ENCODE measurements at places on chromosomes 3 and 15. TPM values are rescaled to one million over a fixed set of nuclear protein-coding genes. Genes with fewer than 3 reads are reported as not detected.

The CCDC39 gene
- not detected for total RNA-seq

The CEMIP gene
- not detected for total RNA-seq

- no peaks in the 10 kb centered on the region for H3K4me1 ChIP-seq
- H3K4me3 ChIP-seq = no peak overlapping the region
- H3K36me3 ChIP-seq = no peaks in the 10 kb centered on the region
- no peaks in the 10 kb centered on the region for H3K27me3 ChIP-seq
- DNase-seq = no peak
Observed at GRCh38 chr3:77795013-77795412, 755.1 kb downstream of the ROBO2 start.

DNA sequence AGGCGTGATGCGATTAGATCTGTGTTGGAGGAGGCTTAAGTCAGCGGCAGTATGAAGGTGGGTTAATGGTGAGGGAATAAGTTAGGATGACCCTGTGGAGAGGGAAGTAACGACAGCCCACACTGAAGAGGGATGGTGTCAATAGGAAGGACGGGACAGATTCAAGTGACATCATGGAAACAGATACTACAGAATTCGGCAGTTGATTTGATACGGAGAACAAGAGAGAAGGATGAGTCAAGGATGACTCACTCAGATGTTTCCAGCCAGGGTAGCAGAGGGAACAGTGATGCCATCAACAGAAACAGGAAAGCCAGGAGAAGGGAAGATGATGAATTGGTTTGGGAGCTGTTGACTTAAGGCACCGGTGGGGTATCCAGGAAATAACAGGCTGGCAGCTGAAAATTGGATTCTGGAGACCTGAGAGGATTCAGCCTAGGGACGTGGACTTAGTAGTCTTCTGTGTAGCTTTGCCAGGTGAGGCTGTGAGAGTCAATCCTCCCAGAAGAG is 38.0 kb downstream of the SHC4 start:
- no peak overlapping the region for H3K27ac ChIP-seq
- peaks cover 6% of the 10 kb centered on the region for H3K4me1 ChIP-seq
- peaks cover 5% of the 10 kb centered on the region for H3K27me3 ChIP-seq
- no peak overlapping the region for H3K4me3 ChIP-seq
- peak; percentile 80 for DNase-seq
- H3K36me3 ChIP-seq = no peaks in the 10 kb centered on the region

DNA sequence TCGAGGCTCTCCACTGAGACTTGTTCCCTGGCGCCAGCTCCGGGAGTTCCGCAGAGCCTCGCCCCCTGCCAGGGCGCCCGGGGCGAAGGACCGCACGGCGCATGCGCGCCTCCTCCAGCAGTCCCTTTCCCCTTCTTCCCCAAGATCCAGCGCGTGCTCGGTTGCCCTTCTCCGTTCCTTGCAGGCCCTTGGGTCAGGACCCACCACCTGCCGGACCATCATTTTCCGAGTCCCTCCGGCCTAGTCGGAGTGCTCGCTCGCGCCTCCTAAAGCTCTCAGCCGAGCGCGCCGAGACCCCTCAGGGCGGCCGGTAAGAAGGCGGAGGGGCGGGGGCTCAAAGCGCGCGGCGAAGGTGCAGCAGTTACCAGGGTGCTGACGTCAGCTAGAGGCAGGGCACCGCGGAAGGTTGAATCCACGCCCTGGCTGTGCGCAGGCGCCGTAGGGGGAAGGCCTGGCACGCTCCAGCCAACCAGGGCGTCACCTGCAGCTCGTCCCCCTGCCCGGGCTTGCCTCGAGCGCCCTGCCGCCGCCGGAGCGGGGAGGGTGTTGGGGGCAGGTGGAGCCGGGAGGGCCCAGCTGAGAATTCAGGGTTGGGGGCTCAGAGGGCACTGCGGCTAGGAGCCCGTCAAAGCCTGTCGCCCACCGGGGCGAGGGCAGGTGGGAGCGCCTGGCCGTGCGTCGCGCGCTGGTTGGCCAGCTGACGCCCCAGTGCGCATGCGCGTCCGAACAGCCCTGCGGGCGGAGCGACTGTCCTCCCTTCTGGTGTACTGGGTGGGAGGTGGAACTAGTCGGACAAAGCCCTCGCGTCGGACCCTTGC is at the start of gene TCAIM:
TCAIM (plus strand) TSS at position 757 of the 818 bp plus-strand sequence. CDS start 16,017 bp downstream, outside the sequence.
- peaks cover 12% of the 10 kb centered on the region for H3K4me1 ChIP-seq
- H3K4me3 ChIP-seq = peak within 1 kb of the TSS; percentile 62
- peak within 1 kb of the TSS; percentile 93 for H3K27ac ChIP-seq
- peak; percentile 95 for DNase-seq
- no peaks in the 10 kb centered on the region for H3K36me3 ChIP-seq

Measured in A673 (cell line).